ENCODE measurements at places on chromosomes 12 and 14.

DNA sequence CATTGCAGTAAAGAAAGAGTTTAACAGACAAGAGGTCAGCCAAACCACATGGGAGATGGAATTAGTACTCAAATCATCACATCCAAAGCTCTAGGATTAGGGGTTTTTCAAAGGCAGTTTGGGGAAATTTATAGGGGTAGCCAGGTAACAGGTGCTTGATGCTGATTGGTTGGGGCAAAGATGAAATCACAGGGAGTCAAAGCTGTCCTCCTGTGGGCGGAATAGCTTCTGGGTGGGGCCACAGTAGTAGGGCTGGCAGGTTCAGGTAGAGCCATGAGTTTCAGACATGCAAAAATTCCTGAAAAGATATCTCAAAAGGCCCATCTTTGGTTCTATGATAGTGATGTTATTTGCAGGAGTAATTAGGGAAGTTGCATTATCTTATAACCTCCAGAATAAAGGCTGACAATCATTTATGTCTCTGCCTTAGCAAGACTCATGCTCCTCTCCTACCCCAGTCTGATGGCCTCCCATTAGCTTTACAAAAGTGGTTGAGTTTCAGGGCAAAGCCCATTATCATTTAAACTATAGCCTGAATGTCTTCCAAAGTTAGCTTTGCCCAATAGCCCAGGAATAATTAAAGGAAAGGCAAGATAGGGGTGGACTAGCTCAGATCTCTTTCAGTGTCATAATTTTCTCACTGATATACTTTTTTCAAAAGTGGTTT is 42.1 kb upstream of the CNTN1 start:
- DNase-seq: no peak

- DNase-seq: no peak
Measured at GRCh38 chr12:101750152-101750551, 10.9 kb upstream of the SYCP3 start.

- no peak for DNase-seq
Measured at GRCh38 chr12:63228853-63229252, 77.9 kb upstream of the AVPR1A start.

- no peak for DNase-seq
Measured at GRCh38 chr12:116324654-116325335, 47.3 kb upstream of the MED13L start.
